ENCODE measurements at places on chromosomes 5 and 9. TPM values are rescaled to one million over a fixed set of nuclear protein-coding genes. Genes with fewer than 3 reads are reported as not detected.
A peak's percentile ranks its signal among the peaks of the same experiment; 100 is the strongest.

Gene MELK
- 0.48 TPM for total RNA-seq

Gene SPINK5
- total RNA-seq, result not detected

Gene TMEM252
- total RNA-seq, result not detected

GRCh38 chr9:97853056-97853843, at the start of gene FOXE1:
FOXE1 (plus strand) TSS chr9:97853226; CDS start chr9:97853915, 689 bp downstream.
- H3K4me1 ChIP-seq, result peaks cover 6% of the 10 kb centered on the region
- H3K27ac ChIP-seq, result no peak within 1 kb of the TSS
- DNase-seq, result no peak

Gene LHFPL2
- 61.8 TPM for total RNA-seq

DNA sequence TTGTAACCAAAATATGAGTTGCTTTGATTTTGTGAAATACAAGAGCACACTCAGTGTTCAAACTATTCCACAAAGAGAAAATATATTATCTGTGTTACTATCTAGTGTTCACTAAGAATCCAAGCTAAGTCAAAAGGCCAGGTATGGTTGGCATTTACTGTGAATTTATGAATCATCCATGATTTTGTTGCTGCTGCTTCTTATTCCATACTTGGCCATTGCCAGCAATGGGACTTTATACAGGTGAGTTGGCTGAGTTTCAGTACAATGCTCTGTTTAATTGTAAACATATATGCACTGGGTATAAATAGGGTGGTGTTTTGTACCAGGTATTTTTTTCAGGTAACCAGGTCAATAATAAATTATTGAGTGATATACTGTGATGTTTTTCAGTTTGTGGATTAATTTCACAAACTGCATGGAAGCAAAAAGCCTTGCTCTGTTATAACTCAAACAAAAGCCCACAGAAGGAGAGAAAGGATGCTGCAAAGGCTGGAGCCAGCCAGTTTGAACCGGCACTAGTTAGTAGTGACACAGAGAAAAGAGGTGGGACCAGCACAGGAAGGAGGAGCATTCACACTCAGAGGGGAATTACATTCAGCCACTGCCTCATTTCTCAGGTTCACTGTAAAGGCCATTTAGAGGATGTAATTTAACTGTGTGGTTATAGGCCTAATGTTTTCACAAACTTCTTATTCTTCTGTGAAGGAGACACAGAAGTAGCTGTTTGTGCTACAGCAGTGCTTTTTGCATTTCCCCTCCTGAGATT, 381.8 kb downstream of the ADGRV1 start:
- no peak overlapping the region for H3K4me3 ChIP-seq
- H3K4me1 ChIP-seq, result no peaks in the 10 kb centered on the region
- H3K36me3 ChIP-seq, result no peaks in the 10 kb centered on the region
- H3K27me3 ChIP-seq, result no peaks in the 10 kb centered on the region
- peak overlapping the region; percentile 27 for H3K27ac ChIP-seq

DNA sequence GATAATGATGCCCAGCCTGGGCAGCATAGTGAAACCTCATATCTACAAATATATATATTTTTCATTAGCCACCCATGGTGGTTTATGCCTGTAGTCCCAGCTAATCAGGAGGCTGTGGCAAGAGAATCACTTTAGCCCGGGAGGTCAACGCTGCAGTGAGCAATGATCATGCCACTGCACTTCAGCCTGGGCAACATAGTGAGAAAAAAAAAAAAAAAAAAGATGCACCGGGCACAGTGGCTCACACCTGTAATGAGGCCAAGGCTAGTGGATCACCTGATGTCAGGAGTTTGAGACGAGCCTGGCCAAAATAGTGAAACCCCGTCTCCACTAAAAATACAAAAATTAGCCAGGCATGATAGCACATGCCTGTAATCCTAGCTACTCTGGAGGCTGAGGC, 50.2 kb upstream of the ADRA1B start:
- no peak for DNase-seq
- no peak overlapping the region for H3K27ac ChIP-seq
- no peaks in the 10 kb centered on the region for H3K4me1 ChIP-seq

DNA sequence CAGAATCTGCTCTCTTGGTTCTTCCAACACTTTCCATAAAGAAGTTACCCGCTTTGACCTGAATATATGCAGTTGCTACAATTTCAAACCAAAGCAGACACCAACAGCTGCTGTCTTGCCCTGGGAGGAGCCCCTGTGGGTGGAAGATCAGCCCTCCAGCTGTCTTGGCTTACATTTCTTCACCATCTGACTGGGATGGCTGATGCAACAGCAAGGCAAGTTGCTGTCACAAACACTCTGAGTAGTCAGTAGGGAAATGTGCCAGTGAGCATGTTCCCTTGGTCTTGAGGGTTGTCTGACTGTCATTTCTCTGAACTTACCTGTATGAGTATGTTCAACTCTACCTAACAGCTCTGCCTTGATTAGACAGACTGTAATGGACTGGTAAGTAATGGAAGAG, 152.9 kb downstream of the SGCD start:
- no peak overlapping the region for H3K4me3 ChIP-seq
- no peaks in the 10 kb centered on the region for H3K4me1 ChIP-seq
- H3K36me3 ChIP-seq, result no peaks in the 10 kb centered on the region
- no peak overlapping the region for H3K27ac ChIP-seq
- H3K27me3 ChIP-seq, result no peaks in the 10 kb centered on the region

Data from breast epithelium (tissue), 4 donors.